ENCODE measurements at places on chromosomes 11 and 22. TPM values are rescaled to one million over a fixed set of nuclear protein-coding genes. Genes with fewer than 3 reads are reported as not detected.

GRCh38 chr11:60263402-60263801 is 17.1 kb upstream of the MS4A4A start:
- no peaks in the 10 kb centered on the region for H3K4me1 ChIP-seq
- no peaks in the 10 kb centered on the region for H3K27me3 ChIP-seq
- no peak for DNase-seq
- H3K36me3 ChIP-seq, result no peaks in the 10 kb centered on the region
- no peak overlapping the region for H3K4me3 ChIP-seq

Gene ART1
- total RNA-seq, result not detected

- peaks cover 14% of the 10 kb centered on the region for H3K4me1 ChIP-seq
- no peak overlapping the region for H3K27ac ChIP-seq
- H3K27me3 ChIP-seq, result peaks cover 3% of the 10 kb centered on the region
- no peaks in the 10 kb centered on the region for H3K36me3 ChIP-seq
Measured at GRCh38 chr11:74746868-74747267, 1.8 kb upstream of the RNF169 start.

DNA sequence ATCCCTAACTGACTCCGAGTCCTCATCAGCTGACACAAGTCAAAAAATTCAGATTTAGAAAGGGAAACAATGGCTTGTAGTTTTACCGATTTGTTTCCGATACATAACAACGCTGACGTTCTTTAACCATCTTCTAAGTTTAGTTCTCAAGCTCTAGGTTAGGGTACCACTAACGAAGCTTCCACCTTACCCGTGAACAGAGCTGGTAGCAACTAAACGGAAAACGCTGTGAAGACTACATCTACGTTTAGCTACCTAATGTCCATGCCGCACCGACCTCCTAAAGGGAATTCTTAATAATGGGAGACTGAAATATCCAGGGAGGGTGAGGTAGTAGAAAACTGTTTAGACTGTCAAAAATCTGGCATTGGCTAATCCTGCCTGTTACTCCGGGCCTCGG is 1.0 kb downstream of the NUP98 start:
- peaks cover 15% of the 10 kb centered on the region for H3K4me1 ChIP-seq
- peaks cover 14% of the 10 kb centered on the region for H3K36me3 ChIP-seq
- DNase-seq, result no peak
- peak overlapping the region; percentile 93 for H3K27ac ChIP-seq
- no peaks in the 10 kb centered on the region for H3K27me3 ChIP-seq

DNA sequence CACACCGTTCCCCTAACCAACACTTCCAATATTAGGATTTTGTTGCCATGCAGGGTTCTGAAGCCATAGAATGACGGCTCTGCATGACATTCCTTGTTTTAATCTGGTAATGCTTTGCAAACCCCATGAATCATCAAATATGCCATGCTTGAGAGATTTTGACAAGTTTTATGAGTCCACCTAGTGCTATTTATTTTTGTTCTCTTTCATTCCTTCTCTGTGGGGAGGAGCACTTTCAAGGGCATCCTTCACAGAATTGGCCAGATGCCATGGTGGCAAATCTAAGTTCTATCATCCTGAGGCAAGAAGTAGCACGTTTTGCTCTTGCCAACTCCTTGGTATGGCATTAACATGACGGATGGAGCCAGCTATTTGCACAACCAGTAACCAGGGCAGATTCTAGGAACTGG is 268.4 kb downstream of the FAM76B start:
- H3K4me1 ChIP-seq, result peaks cover 10% of the 10 kb centered on the region
- peak; percentile 50 for DNase-seq
- no peak overlapping the region for H3K27ac ChIP-seq
- no peaks in the 10 kb centered on the region for H3K27me3 ChIP-seq

GRCh38 chr11:66220566-66220935 is 47.9 kb upstream of the RAB1B start:
- no peaks in the 10 kb centered on the region for H3K27me3 ChIP-seq
- DNase-seq, result no peak
- no peaks in the 10 kb centered on the region for H3K4me1 ChIP-seq
- peaks cover 32% of the 10 kb centered on the region for H3K36me3 ChIP-seq
- H3K4me3 ChIP-seq, result no peak overlapping the region

Gene SOX10
- 0.10 TPM for total RNA-seq

Gene SLC22A25
- total RNA-seq, result not detected

- no peaks in the 10 kb centered on the region for H3K4me1 ChIP-seq
- no peak overlapping the region for H3K27ac ChIP-seq
- H3K27me3 ChIP-seq, result no peaks in the 10 kb centered on the region
- H3K4me3 ChIP-seq, result no peak overlapping the region
- no peaks in the 10 kb centered on the region for H3K36me3 ChIP-seq
- DNase-seq, result no peak
Measured at GRCh38 chr11:79742176-79742575, 301.3 kb upstream of the TENM4 start.

DNA sequence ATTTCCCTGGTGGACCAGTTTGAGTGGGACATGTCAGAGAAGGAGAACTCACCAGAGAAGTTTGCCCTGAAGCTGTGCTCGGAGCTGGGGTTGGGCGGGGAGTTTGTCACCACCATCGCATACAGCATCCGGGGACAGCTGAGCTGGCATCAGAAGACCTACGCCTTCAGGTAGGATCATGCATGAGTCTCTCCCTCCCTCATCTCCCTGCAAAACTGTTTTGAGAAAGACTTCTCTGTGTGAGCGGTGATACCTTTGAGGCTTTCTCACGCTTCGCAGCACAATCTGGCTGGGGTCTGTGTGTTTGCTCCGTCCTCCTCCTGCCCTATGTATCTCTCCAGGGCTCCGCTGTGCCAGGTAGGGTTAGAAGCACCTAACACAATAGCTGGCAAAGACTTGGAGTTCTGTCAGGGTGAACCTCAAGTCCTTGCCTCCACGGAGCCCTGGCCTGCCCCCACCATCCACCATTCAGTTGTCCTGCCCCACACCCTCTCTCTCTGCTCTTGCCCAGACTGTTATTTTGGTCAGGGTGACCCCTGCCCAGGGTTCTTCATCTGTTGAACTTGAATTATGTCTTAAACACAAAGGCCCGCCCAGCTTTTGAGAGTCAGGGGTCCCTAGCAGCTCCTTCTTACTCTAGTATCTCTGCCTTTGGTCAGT is 13.4 kb downstream of the DERL3 start:
- H3K27ac ChIP-seq, result peak overlapping the region; percentile 22
- no peaks in the 10 kb centered on the region for H3K27me3 ChIP-seq
- H3K36me3 ChIP-seq, result peaks cover 19% of the 10 kb centered on the region
- no peak overlapping the region for H3K4me3 ChIP-seq

Gene TMEM25
- 19.0 TPM for total RNA-seq

Gene GGTLC2
- not detected for total RNA-seq

Gene ST14
- total RNA-seq, result 1.4 TPM

DNA sequence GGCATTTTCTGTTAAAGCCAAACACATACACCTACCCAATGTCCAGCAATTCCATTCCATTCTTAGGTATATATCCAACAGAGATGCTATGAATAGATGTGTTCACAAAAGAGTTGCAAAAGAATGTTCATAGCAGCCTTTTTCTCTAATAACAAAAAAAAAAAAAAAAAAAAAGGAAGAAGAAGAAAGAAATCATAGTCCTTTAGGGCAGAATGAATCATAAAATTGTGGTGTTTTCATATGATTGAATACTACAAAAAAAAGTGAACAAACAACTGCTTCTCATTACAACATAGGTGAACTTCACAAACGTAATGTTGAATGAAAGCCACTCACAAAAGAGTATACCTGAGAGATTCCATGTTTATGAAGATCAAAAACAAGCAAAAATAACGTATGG is 66.8 kb upstream of the GRK3 start:
- no peak overlapping the region for H3K4me3 ChIP-seq
- no peak overlapping the region for H3K27ac ChIP-seq
- DNase-seq, result no peak
- H3K27me3 ChIP-seq, result peaks cover 12% of the 10 kb centered on the region

DNA sequence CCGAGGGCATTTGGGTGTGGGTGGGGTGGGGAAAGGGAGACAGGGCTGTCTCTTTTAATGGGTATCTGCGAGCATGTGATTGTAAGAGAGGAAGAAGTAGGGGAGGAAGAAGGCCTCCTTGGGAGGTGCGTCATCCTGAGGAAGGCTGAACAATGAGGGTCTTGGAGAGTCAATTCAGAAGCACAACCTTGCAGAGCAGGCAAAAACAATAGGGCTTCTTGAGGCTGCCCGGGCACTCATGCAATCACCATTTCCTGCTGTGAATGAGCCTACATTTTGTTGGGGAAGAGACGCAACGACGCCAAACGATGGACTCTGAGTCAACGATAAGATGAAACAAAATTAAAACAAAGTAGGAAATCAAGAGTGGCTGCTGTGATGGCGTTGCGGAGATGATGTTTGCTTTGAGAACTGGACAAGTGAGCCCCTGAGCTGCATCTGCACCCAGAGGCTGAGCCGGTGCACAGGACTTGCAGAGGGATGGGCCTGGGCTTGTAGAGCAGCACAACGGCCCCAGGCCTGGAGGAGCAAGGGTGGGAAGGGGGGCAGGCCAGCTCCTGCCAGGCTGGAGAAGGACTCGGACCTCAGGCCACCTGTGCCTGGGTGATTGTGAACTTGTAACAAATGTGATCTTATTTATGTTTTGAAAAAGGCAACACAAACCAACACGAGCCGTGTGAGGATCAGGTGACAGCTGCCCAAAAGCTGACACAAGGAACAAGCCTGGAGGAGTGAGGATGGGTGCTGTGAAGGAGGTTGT is 92.3 kb upstream of the B3GAT1 start:
- no peak for DNase-seq
- H3K36me3 ChIP-seq, result no peaks in the 10 kb centered on the region
- no peak overlapping the region for H3K4me3 ChIP-seq
- no peaks in the 10 kb centered on the region for H3K4me1 ChIP-seq
- no peaks in the 10 kb centered on the region for H3K27me3 ChIP-seq
- H3K27ac ChIP-seq, result no peak overlapping the region

- peaks cover 27% of the 10 kb centered on the region for H3K4me1 ChIP-seq
- no peak overlapping the region for H3K4me3 ChIP-seq
- no peaks in the 10 kb centered on the region for H3K27me3 ChIP-seq
- H3K36me3 ChIP-seq, result peaks cover 17% of the 10 kb centered on the region
- H3K27ac ChIP-seq, result no peak overlapping the region
Measured at GRCh38 chr22:29769723-29770321, 2.7 kb downstream of the UQCR10 start.

All from astrocyte (in vitro differentiated cells and primary cell).